ENCODE measurements at places on chromosomes 13 and 19.

DNA sequence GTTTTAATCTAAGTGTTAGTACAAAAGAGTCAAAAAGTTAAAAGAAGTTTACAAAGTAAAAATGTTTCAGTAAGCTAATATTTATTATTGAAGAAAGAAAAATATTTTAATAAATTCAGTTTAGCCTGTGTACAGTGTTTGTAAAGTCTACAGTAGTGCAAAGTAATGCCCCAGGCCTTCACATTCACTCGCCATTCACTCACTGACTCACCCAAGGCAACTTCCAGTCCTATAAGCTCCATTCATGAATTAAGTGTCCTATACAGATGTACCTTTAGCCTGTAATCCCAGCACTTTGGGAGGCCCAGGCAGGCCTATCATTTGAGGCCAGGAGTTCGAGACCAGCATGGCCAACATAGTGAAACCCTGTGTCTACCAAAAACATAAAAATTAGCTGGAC lies 24.1 kb upstream of the AKAP11 start:
- DNase-seq: no peak

GRCh38 chr13:112174476-112175110 lies 107.6 kb downstream of the SOX1 start:
- no peak for DNase-seq

DNA sequence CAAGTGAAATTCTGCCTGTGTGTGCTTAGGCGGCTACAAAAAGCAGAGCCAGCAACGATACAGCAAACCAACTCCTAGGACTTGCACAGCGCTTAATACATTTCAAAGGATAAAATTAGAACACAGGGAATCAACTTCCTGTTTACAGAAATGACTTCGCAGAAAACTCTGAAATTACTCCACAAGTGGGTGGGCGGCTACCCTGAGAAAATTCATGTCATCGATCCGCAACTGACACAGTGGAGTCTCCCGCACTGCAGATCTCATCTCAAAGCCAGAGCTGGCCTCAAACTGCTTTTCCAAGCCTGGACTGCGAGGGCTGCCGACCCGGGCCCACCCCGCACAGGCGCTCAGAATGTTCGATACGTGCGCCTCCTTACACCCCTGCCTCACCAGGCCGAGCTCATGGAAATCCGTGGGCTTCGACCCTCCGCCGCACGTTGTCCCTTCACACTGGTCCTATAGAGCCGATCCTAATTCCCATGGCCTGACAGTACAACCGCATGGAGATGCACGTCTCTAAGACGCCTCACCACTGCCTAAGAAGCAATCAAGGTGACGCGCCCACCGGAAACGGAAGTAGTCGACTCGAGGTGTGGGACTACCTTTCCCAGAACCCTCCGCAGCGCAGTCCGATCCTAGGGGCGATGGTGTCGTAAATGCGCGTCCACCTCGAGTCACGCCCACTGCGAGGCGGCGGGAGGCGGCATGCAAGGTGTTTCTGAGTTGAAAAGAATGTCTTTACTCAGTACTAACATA lies at the start of gene ZNF229:
Gene ZNF229 (minus strand): TSS at position 557 of the 759 bp plus-strand sequence. CDS start 5,625 bp downstream, outside the sequence.
- DNase-seq: no peak

DNA sequence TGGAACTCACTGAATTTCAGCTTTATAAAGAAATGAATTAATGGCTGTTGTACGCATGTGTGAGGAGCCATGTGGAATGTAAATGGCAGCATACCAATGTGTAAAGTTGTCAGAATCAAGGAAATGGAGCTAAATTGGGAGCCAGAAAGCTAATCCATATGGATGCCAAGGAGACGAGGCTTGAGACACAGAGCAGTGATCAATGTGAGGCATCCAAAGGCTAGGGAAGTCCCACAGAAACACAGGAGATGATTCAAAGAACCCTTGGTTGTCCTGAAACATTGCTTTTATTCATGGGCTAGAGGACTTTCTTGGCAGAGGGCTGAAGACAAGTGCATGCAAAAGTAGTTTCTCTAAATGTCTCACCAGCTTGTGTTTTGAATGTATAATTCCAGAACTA lies 556.5 kb upstream of the GPC6 start:
- no peak for DNase-seq

DNA sequence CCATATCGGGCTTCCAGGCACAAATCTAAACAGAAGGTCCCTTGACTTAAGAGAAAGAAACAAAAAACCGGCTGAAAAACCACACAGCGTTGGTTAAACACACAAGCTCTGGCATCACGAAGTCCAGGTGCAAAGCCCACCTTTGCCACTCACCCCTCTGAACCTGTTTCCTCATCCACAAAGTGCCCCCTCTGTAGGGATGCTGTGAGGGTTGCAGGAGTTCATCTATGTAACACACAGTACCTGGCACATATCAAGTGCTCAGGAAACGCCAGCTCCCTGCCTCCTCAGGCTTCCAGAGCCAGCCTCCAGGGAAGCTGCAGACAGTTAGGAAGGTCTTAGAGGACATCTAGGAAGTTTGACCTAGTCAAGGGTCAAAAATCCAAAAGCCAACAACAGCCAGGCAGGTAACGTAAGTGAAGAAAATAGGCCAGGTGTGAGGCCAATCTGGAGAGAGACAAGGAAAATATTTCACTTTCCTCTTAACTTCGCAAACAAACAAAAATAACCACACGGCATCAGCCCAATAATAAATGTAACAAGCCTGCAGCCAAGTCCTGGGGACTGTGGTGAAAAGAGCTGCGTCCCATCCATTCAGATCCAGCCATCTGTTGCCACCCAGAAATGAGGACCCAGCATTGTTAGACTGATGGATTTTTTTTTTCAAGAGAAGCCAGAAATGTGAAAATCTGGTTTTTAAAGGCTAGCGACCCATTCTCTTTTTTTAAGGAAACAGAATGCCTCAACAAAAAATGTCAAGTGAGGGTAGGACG lies 10.0 kb downstream of the KDELR1 start:
- no peak for DNase-seq

GRCh38 chr19:8611391-8611876 lies 919 bp upstream of the ADAMTS10 start:
- DNase-seq: no peak

DNA sequence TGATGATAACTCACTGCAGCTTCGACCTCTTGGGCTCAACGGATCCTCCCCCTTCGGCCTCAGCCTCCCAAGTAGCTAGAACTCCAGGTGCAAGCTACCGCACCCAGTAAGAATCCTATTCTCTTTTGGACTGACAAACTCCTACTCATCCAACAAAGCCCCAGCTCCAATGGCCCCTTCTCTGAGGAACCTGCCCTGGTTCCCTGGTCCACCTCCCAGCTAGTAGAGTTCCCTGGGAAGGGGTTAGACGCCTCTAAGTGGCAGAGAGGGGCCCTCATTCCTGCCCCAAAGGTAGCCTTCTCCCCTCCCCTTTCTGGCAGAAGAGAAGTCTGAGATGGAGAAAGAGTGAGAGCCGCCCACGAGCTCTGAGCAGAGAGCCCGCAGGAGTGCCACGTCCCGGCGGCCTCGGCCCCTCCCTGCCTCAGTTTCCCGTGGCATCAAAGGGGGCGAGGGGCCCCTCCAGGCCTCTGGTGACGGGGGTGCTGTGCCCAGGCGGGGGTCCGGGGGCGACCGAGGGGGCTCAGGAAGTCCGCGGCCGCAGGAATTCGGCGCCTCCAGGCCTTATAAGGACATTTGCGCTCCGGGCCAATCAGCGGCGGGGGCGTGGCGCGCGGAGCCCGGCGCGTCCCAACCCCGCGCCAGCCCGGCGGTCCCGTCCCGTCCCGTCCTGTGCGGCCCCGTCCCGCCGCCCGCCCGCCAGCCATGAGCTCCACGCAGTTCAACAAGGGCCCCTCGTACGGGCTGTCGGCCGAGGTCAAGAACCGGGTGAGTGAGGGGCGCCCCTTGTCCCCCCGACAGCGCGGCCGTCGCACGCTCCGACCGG lies at the start of gene CNN2:
Gene CNN2 (plus strand): TSS at position 649 of the 823 bp plus-strand sequence. CDS start 54 bp downstream, at position 703.
- DNase-seq: peak; percentile 19

DNA sequence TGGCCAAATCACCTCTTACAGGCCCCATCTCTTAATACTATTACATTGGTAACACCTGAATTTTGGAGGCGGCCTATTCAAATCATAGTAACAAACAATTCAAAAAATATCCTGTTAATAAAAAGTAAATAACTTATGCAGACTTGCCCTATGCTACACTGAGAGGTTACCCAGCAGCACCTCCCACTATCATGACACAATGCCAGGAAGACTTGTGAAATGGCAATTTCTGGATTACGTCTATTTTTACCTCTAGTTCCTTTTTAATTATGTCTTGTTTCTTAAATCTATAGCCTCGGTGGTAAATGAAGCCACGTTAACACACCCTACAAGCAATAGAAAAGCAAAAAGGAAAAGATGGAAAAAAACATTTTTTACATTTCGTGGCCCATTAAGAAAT lies 6.2 kb upstream of the DZIP1 start:
- no peak for DNase-seq

DNA sequence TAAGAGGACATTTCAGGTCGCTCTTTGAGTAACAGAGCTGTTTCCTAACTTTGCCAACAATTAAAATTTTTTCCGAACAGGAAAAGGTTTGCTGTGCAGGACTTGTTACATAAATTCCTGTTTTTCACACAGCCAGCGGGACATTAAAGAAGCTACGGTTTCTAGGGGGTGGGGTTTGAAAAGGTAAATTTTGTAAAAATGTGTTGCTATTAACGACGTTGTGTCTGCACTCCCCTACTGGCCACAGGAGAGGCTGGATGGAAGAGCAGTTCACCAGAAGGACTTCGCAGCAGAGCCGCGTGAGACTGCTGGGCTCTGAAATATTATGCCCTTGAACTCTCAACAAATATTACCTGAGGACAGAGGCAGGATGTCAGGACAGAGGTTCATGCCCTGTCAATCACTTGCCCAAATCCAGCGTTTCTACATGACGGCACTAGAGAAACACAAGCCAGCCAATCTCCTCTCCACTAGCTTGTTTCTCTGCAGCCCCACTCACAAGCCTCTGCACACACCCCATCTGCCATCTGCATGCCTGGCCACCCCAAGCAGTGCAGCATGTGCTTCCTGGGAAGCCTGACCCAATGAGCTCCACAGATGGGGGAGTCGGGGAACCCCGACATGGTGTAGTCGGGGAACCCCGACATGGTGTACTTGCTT lies 102.0 kb downstream of the FOXO1 start:
- DNase-seq: no peak

DNA sequence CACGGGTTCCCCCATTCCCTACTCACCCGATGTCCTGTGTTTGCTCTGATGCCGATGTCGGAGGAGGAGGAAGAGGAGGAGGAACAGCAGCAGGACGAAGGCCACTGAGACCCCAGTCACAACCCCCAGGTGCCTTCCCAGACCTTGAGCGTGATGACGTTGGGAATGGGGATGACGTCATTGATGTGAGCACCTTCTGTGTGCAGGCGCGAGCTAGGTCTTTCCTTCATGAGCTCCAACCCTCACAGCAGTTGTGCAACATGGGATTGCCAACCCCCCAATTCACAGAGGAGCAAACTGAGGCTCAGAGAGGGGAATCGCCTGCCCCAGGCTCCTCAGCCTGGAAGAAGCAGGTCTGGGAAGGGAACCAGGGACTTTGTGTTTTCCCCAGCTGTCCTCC lies 4.2 kb downstream of the LILRB5 start:
- DNase-seq: no peak

- no peak for DNase-seq
These were observed 4.8 kb downstream of the SHC2 start for GRCh38 chr19:455851-456546.

DNA sequence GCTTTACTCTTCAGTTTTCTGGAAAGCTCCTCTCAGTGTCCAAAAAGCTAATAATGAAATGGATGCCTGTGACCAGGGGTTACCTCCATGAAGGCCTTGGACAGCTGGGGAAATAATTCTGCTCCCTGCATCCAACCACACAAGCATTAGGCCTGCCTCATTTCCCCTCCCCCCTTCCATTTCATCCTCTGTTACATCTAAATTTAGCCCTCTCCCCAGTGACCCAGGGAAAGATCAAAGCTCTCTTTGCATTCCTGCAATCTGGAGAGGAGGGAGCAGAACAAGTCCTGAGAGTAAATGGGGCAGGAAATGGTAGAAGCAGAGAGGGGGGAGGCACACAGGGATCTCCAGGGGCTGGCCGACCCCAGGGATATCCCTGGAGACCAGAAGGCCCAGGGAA lies 452.7 kb downstream of the TSHZ3 start:
- no peak for DNase-seq

GRCh38 chr13:36347531-36348210 lies 1.5 kb upstream of the SPART start:
- no peak for DNase-seq

DNA sequence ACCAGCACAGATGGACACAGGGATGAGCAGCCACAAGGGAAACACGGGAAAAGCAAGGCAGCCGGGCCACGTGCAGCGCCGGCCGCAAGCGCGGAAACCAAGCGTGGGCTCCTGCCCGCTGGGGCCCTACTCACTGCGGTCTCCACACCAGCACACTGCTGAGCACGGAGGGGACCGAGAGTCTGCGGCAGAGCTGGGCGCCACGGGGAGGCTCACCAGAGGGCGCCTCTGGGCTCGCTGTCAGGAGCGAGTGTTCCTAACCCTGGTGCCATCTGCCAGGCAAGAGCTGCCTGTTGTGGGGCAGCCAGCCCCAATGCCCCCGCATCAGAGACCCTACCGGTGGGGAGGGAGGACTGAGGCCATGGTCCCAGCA lies 26.5 kb downstream of the MPND start:
- DNase-seq: no peak

- DNase-seq: no peak
These were observed 55.9 kb upstream of the SERP2 start for GRCh38 chr13:44317752-44318151.

GRCh38 chr13:75478659-75479058 lies 3.3 kb downstream of the TBC1D4 start:
- DNase-seq: no peak

Measured in GOT3 (cell line).